ENCODE measurements at places on chromosomes 3 and 15.

GRCh38 chr3:134823679-134824078 lies 28.6 kb downstream of the EPHB1 start:
- DNase-seq = no peak

- DNase-seq = no peak
These were observed 78.6 kb downstream of the TRIM42 start for GRCh38 chr3:140756240-140757016.

- DNase-seq = no peak
These were observed 315.0 kb upstream of the STAC start for GRCh38 chr3:36065321-36065720.

- no peak for DNase-seq
These were observed 2.4 kb downstream of the SLC25A38 start for GRCh38 chr3:39385456-39386090.
